Stimulated activated CD4-positive, alpha-beta T cell treated with anti-CD3 and anti-CD28 coated beads, Interleukin-12 subunit alpha, Interleukin-12 subunit beta, amount 100 ng/mL, for 48 hours (primary cell): ENCODE measurements at places on chromosomes 5 and 9.
A peak's percentile ranks its signal among the peaks of the same experiment; 100 is the strongest.

DNA sequence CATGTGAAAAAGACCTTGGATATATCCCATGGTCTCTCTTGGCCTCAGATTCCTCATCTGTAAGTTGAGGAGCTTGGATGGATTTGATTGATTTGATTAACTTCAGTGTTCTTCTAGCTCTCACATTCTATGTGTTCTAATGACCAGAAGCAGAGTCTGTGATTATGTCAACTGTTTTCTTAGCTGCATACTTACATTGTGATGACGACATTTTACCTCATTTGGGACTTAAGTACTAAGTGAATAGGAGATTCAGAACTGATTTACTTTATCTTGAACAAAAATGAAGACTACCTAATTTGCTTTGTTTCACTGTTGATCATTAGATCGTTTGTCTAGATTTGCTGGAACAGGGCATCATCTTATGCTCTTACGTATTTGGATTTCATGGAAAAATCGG lies 427.7 kb downstream of the SH3GL2 start:
- DNase-seq = no peak

DNA sequence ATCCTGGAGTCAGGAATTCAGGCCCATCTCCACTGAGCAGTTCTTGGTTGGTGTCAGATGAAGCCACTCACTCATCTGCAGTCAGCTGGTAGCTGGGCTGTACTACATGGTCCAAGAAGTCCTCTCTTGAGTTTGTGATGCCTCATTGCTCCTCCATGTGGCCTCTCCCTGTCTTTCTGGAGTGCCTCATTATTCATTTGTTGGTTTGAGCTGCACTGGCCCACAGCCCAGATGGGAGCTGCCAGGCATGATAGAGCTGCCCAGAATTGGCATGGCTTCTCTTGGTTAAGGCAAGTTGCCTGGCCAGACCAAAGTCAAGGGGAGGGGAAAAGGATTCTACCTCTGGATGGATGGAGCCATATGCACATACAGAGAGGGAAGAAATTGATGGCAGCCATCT lies 8.0 kb downstream of the PTCD2 start:
- no peak for DNase-seq

- DNase-seq = no peak
These were observed 141.5 kb downstream of the RMI1 start for GRCh38 chr9:84121991-84122523.

DNA sequence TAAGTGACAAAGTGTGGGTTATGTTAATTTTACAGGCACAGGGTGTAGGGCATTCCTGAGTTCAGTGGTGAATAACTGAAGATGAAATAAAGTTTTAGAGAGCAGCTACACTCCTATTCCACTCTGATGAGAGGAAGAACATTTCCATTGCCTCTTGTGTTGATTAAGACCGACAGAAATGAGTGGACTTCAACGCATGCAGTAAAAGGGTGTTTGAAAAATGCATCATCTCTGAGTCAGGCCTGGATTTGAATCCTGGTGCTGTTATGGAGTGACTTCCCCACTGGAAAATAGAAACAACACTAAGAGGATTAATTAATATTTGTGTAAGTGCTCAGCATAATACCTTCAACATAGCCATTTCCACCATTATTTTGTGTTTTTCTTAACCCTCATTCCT lies 86.3 kb downstream of the PRR16 start:
- DNase-seq = no peak

DNA sequence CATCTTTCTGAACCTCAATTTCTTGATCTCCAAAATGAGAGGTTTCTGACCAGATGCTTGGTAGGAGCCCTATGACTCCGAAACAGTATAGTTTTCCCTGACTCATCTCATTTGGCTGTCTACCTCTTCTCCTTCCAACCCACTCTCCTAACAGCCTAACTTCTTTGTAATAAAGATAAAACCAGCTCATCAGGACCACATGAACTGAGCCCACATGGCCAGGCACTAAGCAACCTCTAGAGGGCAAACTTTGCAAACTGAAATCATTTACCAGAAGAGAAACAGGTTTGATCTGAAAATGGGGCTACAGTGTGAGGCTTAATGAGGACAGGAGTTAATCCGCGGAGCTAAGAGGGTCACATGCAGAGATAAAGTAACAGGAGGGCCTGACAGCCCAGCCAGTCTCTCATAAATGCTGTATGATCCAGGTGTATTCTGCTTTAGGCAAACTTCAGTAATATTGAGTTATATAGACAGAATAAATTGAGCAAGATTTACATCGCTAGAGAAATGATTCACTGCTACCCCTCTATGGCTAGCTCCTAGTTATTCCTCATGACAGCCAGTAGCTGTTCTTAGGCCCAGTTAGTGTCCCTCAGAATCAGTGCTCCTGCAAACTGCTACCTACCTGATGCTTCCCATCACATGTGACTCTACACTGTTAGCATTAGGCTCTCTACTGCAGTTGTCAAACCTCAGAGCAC lies 64.6 kb downstream of the ABCA1 start:
- DNase-seq = peak; percentile 19

DNA sequence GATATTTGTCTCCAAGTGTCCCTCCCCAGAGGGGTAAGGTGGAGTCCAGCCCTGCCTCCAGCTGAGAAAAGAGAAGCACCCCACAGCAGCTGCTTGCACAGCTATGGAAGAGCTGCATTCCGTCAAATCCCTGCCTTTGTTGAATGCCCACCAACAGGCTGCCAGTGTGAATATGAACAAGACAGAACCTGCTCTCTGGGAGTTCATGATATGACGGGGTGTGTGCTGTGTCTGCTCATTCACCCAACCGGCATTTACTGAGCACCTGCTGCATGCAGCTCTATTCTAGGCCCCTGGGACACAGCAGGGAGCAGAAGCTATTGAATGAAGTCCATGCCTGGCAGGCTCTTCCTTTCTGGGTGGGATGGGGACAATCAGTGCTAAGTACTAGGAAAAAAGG lies 238.8 kb downstream of the GADD45G start:
- DNase-seq = no peak

DNA sequence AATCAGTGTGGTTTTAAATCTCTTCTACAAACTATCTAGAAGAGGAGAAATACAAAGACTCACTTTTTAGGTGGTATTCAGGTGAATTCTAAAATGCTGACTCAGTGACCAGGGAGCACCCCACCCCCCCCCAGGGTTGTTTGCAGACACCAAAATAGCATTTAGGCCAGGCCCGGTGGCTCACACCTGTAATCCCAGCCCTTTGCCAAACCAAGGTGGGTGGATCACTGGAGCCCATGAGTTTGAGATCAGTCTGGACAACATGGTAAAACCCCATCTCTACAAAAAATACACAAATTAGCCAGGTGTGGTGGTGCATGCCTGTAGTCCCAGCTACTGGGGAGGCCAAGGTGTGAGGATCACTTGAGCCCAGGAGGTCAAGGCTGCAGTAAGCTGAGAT lies 119.0 kb upstream of the LMX1B start:
- DNase-seq = no peak

DNA sequence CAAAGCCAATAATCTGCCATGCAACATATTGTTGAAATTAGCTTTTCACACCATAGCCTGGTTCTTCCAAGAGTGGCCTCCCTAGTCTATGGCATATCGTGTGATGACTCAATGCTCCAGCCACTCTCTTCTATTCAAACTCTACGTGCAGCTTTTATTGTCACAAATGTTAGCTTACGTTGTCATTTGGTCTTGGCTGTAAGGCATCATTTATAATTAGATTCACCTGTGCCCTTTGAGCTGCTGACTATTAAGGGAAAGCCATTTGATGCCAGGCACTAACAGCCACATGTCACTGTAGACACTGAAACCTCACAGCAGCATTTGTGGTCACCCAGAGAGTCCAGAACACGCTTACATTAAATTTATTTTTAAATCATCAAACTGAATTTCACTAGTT lies 66.8 kb downstream of the APBA1 start:
- DNase-seq = no peak

- no peak for DNase-seq
These were observed 372.5 kb upstream of the WWC1 start for GRCh38 chr5:167918813-167919483.

GRCh38 chr5:67989456-67989855 lies 226.1 kb upstream of the PIK3R1 start:
- no peak for DNase-seq
